LNCaP clone FGC (cell line): ENCODE measurements at places on chromosomes 1 and 21.

GRCh38 chr21:27580276-27580675 lies 613.4 kb upstream of the ADAMTS5 start:
- DNase-seq: no peak

GRCh38 chr1:219325368-219325742 lies 151.7 kb downstream of the LYPLAL1 start:
- DNase-seq: no peak

DNA sequence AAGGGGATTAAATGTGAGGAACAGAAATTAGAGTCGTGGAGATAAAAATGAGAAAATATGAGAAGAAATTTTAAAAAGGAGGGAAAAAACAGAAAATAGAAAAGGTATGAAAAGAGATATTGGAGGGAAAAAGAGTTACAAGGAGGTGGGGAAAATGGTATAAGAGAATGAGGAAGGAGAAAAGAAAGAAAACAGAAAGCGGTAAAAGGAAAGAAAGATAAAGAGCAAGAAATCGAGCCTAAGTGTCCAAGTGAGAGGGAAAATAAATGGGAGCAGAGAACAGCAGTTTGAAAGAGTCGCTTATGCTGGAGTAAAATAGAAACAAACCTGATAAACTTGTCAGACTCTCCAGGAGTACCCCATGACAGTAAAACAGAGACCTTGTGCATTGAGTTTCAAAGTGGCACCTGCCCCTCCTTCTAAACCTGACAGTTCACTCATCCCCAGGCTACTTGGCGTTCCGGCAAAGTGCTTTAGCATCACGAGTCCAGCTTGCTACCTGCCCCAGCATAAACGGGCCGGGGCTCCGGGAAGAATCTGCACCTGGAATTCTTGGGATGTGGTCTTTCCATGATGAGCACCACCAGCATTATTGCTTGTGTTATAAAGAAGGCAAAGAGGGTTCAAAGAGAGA lies 585 bp downstream of the NEGR1 start:
- no peak for DNase-seq

DNA sequence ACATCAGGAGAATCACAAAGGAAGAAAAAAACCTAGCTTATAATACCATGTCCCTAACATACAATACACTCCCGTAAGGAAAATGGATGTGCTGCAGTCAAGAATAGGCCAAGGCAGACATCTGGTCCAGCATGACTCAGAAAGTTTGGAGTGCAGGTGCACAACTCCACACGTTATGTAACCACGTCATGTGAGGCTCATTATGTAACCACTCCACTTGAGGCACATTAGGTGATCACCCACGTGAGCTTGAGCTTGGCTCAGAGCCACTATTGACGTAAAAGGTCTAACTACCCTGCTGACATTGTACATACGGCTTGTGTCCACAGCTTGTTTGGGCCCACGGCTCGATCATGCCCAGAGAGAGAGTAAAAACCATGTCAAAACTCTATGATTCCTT lies 99.8 kb upstream of the C1orf21 start:
- DNase-seq: no peak
